Kidney epithelial cell (primary cell): ENCODE measurements at places on chromosomes 7 and 10. TPM values are rescaled to one million over a fixed set of nuclear protein-coding genes. Genes with fewer than 3 reads are reported as not detected.
A peak's percentile ranks its signal among the peaks of the same experiment; 100 is the strongest.

GRCh38 chr10:93333278-93333978 lies 148.7 kb downstream of the MYOF start:
- DNase-seq = no peak

- DNase-seq = no peak
These were observed 116.2 kb upstream of the SH2B2 start for GRCh38 chr7:102170393-102170970.

- no peak for DNase-seq
These were observed 51.7 kb upstream of the COBL start for GRCh38 chr7:51368334-51368733.

DNA sequence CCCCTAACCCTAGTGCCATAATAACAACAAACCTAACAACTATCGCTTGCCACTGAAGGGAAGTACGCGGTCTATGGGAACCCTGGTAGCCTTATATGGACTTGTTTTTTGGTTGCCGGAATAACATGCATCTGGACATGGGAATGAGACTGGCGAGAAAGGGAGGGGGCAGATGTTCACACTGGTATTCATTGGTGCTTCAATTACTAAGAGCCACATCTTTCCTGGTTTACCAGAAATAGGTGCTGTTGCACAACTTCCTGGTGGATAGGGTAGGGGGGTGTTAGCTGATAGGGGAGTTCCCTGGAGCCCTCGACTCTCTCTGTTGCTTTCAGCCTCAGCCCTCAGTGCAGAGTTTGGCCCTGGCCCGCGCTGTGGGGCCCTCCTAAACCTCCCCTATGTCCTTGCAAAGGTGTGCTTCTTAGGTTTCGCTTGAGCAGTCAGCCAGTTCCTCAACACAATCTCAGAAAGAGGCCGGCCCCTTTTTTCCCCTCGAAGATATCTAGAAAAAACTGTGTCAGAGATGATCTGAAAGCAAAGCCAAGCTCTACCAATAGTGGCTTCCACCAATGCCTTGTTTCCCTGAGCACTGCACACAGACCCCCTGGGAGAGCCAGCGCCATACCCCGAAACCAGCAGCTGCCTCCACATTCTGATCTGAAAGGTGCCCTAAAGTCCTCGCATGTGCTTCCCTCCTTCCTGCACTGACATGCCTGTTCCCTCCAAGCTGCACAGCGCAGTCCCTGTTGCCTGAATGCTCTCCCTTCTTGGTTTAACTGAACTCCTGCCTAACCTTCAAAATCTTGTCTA lies 13.5 kb downstream of the TBXAS1 start:
- DNase-seq = peak; percentile 74

GRCh38 chr7:39987641-39988347 lies 37.7 kb downstream of the CDK13 start:
- no peak for DNase-seq

- DNase-seq = no peak
These were observed 1.5 kb downstream of the GIMAP8 start for GRCh38 chr7:150451833-150452461.

The HYAL4 gene
- not detected in 2 replicates for total RNA-seq

The SSC4D gene
- 5.4 and 6.4 TPM in 2 replicates for total RNA-seq

The LIPN gene
- not detected in 2 replicates for total RNA-seq

The NEURL1 gene
- total RNA-seq = 1.3 and 2.1 TPM in 2 replicates

The SPAM1 gene
- not detected in 2 replicates for total RNA-seq

- DNase-seq = no peak
These were observed 25.2 kb downstream of the DNAJB12 start for GRCh38 chr10:72329290-72330068.
